Fibroblast of lung (primary cell): ENCODE measurements at places on chromosomes 6 and 20.

DNA sequence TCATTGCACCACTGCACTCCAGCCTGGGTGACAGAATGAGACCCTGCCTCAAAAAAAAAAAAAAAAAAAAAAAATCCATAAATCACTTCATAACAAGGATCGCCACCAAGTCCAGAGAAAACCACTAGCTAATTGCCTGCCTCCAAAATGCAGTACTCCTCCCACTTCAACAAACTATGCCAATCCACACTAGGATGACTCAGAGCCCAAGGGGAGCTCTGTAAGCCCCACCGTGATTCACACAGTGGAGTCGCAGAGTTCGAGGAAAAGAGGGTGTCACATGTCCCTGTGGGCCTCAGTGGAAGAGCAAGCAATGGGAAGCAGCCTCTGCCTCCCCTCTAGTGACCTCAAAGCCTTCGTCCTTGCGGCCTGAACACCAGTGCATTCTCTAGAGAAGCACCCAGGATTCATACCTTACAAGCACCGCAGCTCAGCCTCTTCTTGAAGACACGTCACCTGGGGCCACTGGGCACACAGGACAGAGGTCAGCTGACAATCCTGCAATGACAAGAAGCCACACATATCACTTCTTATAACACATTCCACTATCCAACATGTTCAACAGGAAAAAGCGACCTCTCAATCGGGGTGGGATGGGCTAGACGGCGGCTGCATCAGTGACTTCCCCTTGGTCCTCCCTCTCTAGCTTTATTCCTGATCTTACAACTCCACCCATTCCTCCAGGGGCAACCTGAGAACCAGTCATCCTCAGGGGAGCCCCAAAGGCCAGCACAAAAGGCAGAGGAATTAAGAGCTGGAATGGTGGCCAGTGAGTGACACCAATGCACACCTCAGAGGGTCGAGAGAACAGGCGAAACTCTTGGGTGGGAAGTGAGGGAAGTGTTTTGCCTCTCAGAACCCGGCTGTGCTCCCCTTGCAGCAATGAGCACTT is 8.9 kb downstream of the SNHG17 start:
- peak; percentile 93 for DNase-seq

GRCh38 chr6:166786704-166787293 is 159.7 kb upstream of the RPS6KA2 start:
- DNase-seq = peak; percentile 53

DNA sequence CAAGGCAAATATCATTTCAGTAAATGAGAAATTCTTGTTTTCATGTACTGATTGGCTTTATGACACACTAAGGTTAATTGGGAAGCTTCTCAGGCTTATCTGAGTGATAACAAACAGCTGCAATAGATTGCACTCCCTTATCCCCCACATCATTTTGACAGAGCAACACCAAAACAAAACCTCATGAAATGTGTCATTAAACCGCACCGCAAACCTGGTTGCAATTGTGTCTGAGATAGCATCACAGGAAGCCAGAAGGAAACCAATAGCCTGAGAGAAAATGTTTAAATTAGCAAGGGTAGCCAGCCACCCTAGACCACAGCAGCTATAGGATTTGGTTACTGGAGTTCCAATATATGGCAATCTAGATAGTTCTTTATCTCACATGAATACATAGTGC is 31.6 kb upstream of the LAMA4 start:
- no peak for DNase-seq

GRCh38 chr20:61758564-61759200 is 307.0 kb downstream of the TAF4 start:
- no peak for DNase-seq

- peak; percentile 99 for DNase-seq
Measured at GRCh38 chr6:98834060-98835031, at the start of gene POU3F2. Gene POU3F2, plus strand, starts transcription at chr6:98834574. Its CDS starts 300 bp downstream, at chr6:98834874.

- peak; percentile 96 for DNase-seq
Measured at GRCh38 chr6:89797317-89797716, 22.3 kb downstream of the MDN1 start.

- DNase-seq = no peak
Measured at GRCh38 chr20:35523298-35523888, 6.1 kb downstream of the C20orf173 start.

- DNase-seq = no peak
Measured at GRCh38 chr6:43896329-43897255, 126.6 kb downstream of the VEGFA start.

DNA sequence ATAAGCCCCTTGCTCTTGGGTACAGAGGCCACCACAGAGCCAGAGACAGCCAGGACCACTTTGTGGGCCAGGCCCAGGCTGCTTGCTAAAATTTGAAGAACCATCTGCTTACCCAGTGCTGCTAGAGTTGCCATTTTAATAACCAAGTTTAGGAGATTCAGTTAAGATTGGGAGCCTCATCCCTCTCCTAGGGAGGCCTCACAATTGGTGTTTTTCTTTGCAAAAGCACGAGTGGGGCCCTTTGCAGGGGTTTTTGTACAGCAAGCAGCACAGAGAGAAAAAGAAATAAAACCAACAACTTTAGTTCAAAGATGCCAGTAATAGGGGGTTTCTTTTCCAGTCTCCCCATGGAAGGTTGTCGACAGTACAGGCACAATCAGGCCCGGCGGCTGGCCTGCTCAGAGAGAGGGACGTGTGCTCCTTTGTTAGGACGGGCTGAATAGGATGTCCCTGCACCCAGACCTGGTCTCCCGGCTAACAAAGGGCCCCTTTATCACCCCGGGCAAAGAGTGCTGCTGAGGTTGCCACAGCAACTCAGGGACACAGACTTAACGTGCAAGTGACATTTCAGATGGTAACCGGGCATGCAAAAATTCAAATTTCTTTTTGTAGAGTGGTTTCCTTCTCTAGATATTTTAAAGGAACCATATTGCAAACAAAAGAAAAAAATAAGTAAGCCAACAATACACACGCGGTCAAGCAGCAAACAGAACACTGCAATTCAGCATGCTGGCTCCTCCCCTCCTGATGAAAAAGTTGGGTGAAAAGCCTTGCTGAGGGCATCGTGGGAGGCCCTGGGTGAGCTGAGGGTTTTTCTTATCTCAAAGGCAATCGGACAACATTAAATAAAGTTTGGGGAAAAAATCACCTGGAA is 10.5 kb upstream of the TOX2 start:
- DNase-seq = no peak

- DNase-seq = peak; percentile 85
Measured at GRCh38 chr6:37615564-37616340, 81.9 kb downstream of the MDGA1 start.

GRCh38 chr6:167394820-167395219 is 69.9 kb downstream of the TTLL2 start:
- no peak for DNase-seq

DNA sequence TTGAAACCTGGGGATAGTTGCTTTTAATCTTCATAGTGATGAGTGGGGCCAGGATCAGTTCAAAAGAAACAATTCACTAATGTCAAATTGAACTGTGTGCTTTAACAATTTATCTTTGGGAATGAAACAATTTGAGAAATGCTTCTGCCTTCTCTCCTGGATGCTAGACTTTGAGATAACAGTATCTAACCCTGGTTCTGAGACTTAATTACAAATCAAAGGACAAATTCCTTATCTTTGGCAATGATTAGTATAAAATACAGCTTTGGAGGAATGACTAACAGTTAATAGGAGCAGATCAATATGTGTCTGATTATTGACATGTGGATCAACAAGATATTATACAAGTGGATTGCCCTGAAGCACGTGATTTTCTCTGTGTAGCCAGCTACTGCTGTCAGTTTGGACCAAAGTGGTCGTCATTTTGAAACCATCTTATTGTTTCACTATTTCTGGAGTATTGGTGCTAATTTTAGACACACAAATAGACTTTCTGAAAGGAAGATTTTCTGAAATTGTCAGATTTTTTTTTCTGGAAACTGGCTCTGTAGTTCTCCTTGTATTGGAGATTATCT is 6.2 kb upstream of the FLRT3 start:
- no peak for DNase-seq

DNA sequence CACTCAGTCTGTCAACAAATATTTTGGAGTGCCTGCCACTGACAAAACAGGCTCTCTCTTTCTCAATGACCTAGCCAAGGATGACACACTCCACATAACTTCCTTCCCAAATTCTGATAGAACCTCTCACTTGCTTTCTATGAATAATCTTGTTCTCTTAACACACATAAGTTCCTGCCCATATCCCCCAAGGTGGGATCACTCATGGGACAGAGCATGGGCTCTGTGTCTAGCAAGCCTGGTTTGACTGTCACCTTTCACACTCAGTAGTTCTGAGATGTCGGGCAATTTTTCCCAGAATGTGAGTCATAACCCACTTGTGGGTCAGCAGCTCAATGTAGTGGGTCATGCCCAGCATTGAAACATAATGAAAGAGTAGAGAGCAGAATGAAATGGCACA is 78.1 kb downstream of the LRFN2 start:
- DNase-seq = no peak

DNA sequence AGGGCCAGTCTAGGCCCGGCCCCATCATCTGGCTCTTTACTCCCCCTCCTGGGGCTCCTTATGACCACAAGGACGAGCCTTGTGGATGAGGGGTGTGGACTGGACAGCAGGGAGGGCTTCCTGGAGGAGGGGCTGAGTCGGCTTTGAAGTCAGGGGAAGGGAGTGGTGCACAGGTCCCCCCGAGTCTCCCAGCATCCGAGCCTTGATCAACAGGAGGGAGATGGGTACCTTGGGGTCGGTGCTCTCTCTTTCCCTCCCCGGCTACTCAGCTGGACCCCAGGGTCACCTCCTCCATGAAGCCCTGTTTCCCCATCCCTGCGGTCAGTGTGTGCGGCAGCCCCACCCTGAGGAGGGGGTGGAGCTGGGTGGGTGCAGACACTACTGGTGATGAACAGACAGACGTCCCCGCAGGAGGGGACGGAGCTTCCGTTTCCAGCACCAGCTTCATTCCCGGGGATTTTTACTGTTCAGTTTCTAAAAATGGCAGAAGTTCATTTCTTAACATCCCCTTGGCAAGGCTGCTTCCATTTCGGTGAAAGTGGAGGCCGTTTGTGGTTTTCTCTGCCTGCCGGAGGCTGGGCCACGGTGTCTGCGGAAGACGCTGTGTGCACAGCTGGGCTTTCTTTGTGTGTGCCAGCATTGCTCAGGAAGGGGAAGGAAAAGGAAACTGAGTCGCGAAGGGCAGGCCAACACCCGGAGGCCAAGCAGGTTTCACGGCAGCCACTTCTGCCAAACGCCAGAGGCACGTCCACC is 19.6 kb downstream of the NTSR1 start:
- no peak for DNase-seq

GRCh38 chr6:90870561-90870960 is 283.7 kb upstream of the MAP3K7 start:
- no peak for DNase-seq

DNA sequence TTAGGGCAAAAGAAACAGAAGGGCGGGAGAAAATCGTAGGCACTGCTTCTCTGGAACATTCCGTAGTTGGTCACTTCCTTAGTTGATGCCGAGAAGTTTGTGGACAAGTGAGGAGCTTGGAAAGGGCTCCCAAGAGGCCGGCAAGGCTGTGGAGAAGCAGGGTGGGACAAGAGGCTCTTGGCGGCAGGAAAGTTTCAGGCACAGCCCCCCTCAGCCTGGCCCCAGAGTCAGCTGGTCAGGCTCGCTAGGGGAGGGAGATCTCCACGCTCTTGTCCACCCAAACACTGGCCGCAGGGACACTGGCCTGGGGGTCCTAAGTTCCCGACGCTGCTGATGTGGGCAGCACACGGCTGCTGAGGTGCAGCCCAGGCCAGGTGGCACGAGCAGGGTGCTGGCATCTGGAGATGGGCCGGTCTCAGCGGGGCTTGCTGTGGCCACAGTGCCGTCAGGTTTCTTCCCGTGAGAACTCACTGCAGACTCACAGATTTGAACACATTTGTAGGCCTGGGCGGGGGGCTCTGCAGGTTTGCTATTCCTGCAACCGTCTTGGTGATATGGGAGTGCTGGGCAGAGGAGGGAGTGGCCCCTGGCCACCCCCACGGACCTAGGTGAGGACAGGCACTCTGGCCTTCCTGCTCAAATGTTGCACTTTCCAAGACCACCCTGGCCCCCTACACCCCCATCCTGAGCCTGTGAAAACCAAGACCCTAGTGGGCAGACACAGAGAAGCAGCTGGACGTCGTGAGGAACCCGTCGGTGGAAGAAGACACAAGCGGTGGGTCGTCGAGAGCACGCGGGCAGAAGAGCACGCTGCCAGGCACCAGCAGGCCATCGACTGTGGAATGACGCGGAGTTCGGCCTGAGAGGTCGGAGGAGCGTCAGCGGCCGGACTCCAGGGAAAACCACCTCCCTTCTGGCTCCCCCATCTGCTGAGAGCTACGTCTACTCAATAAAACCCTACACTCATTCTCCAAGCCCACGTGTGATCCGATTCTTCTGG is 160.1 kb downstream of the ERMARD start:
- DNase-seq = no peak

GRCh38 chr6:22747571-22747970 is 178.2 kb downstream of the HDGFL1 start:
- DNase-seq = peak; percentile 43

DNA sequence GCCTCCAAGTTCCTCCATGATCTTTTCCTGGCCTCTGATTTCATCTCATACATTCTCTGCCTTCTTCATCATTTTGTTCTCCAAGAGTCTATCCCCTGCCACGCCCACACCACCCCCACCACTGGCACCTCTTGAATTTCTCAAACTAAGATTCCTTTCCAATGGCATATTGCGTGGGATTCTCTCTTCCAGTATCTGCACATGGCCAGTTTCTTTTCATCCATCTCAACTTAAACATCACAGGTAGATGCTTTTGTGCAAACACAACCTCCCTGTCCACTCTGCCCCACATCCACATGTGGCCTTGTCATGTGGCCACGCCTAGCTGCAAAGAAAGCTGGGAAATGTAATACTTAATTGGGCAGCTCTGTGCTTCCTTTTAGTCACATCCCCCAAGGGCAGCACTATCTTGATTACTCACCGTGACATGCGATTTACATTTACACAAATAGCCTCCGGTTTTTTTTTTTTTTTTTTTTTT is 33.4 kb upstream of the ZMYND8 start:
- peak; percentile 77 for DNase-seq

GRCh38 chr6:32147401-32148132 is 4.2 kb downstream of the PRRT1 start:
- no peak for DNase-seq

GRCh38 chr6:146860583-146860982 is 261.8 kb downstream of the ADGB start:
- DNase-seq = no peak

GRCh38 chr20:46311719-46312074 is 3.4 kb upstream of the CDH22 start:
- no peak for DNase-seq

DNA sequence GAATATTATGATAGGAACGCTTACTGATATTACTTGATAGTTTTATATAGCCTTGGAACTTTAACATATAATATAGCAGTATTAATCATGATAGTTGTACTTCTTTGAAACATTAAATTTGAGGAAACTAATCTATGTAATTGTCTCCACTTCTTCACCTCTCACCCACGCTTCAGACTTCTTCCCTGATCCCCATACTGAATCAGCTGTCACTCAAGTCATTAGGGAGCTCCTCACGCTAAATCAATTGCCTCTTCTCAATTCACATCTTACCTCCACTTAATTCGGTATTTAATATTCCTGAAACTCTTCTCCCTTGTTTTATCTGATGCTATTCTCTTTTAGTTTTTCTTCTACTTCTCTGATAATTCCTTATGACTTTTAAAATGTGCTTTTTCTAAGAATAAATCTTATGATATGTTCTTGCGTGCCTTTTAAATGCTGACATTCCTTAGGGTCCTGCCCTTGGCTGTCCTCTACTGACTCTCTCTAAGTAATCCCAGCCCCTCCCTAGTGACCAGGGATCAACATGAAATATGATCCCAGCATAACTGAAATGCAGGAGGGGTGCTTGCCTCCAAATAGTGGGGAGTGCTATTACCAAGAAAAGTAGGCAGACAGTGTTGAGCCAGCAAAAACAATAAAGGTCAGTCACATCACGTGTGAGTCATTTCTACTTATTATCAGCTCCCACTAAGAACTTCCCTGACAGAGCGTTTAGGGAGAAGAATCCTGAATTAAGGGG is 9.9 kb downstream of the ANKRD66 start:
- peak; percentile 10 for DNase-seq
